HFFc6 (cell line): ENCODE measurements at places on chromosomes 12 and 14. TPM values are rescaled to one million over a fixed set of nuclear protein-coding genes. Genes with fewer than 3 reads are reported as not detected.

The KRT77 gene
- not detected in 3 replicates for total RNA-seq

The CACNA2D4 gene
- 0.26 TPM in 1 of 2 replicates, not detected in the other for total RNA-seq

The PLXNC1 gene
- 0.13 to 0.18 TPM (median 0.18 TPM) in 3 replicates for total RNA-seq

The EIF2S3B gene
- total RNA-seq, result 0.43 to 0.82 TPM (median 0.57 TPM) in 3 replicates

The AKAP5 gene
- total RNA-seq, result 0.97 to 1.4 TPM (median 1.1 TPM) in 3 replicates

The TMPRSS12 gene
- not detected in 3 replicates for total RNA-seq

GRCh38 chr12:6963791-6964413 is 6.6 kb downstream of the PHB2 start:
- H3K4me3 ChIP-seq, result no peak overlapping the region
- no peak overlapping the region for H3K27ac ChIP-seq
- no peak for DNase-seq
- H3K36me3 ChIP-seq, result peaks cover 14% of the 10 kb centered on the region
- H3K27me3 ChIP-seq, result no peaks in the 10 kb centered on the region
- peaks cover 31% of the 10 kb centered on the region for H3K4me1 ChIP-seq

DNA sequence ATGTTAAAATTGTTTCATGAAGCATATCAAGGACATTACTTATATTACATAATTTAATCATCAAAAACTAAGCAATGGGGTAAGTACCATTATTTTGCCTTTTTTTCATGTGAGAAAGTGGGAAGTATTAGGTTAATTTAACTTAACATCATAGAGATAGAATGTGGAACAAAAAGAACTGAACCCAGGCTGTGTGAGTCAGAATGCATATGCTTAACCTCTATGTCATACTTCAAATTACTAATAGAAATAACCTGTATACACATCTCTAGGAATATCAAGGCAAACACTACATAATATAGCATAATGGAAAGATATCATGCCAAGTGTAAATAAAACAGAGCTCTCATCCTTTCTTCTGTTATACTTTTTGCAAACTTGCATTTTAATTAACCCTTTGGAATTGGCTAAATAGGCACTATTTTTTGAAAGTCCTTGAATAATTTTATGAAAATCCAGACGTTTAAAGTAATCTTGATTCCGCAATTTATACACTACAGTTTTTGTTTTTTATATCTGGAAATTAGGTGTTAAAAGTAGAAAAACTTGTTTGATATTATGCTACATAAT is 777.7 kb downstream of the SLC6A15 start:
- H3K4me3 ChIP-seq, result no peak overlapping the region
- no peaks in the 10 kb centered on the region for H3K27me3 ChIP-seq
- H3K27ac ChIP-seq, result no peak overlapping the region
- H3K36me3 ChIP-seq, result no peaks in the 10 kb centered on the region; the same call in 1 of the 2 replicates

- H3K27ac ChIP-seq, result no peak overlapping the region
- no peaks in the 10 kb centered on the region for H3K4me1 ChIP-seq
- H3K4me3 ChIP-seq, result no peak overlapping the region
These were observed 17.7 kb upstream of the NRXN3 start for GRCh38 chr14:78152201-78153063.

DNA sequence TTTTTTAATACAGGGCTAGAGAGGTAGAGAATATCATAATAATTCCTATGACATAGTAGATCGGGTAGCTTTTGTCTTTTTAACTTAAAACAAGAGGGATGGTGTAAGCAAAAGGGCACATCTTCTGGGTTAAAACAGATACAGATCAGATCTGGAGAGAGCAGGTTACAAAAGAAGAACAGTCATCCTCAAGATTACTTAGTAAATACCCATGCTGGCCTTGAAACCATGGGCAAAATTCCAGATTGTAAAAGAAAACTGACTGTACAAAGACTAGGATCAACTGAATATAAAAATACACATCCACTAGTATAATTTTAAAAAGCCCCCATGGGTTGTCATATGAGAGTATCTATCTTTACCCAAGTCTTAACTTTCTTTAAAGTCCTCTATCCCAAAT is 76.7 kb downstream of the MED13L start:
- no peaks in the 10 kb centered on the region for H3K27me3 ChIP-seq
- peak overlapping the region; percentile 36; the same call in 1 of the 2 replicates for H3K4me3 ChIP-seq
- H3K36me3 ChIP-seq, result peaks cover 5% of the 10 kb centered on the region; the same call in 1 of the 2 replicates
- peaks cover 86% of the 10 kb centered on the region for H3K4me1 ChIP-seq

DNA sequence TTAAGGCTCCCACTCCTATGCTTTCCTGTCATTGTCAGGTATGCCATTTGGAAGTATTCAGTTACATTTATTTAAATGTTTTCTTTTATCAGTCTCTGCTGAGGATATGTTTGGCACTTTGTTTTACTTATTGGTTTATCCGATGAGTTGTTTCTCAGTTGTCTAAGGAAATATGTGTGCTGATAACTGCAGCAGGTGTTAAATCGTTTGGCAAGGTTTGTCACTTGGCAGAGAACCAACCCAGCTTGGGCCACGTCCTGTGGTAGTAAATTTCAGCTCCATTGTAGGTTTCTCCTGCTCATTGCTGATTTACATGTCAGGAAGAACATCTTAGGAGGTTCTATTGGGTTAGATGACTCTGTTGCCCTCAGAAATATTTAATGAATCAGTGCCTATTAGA is 22.0 kb upstream of the MGST1 start:
- no peak overlapping the region for H3K4me3 ChIP-seq
- H3K27me3 ChIP-seq, result no peaks in the 10 kb centered on the region; the same call in none of the 2 replicates
- H3K36me3 ChIP-seq, result no peaks in the 10 kb centered on the region
- no peak overlapping the region for H3K27ac ChIP-seq

DNA sequence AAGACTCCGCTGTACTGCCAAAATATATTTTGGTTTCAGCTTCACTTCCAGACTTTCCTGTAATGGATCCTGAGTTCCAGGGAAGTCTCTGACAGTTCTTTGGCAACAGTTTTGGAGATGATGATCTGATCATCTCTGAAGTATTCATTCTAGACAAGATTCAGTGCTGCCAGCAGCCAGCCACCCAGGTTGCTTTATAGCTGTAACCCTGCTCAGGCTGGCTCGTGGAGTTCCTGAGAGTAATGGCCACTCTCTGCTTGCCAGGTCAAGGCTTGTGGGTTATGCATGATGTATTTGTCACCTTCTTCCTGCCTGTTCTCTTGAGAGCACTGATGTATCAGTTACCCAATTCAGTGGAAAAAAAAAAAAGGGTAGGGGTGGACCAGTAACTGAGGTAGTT is 124.3 kb downstream of the PPHLN1 start:
- H3K27ac ChIP-seq, result no peak overlapping the region; the same call in 1 of the 2 replicates
- H3K4me1 ChIP-seq, result peaks cover 7% of the 10 kb centered on the region
- no peak for DNase-seq
- no peak overlapping the region for H3K4me3 ChIP-seq
- peaks cover 6% of the 10 kb centered on the region for H3K27me3 ChIP-seq

DNA sequence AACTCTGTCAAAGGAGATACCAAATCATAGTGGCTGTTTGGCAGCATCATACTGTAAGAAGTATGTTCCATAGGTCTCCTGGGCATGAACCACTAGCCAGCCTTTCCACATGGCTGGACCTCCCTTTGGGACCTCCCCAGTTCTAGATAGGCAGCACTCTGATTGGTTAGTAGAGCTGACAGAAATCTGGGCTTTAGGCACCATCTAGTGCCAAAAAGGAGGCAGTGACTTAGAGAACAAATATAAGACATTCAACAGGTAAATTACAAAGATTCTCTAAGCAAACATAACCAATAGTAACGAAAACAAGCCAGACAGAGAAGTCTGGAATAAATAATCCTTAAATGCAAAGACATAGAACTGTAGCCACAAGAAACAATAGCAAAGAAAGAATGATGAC is 148.0 kb upstream of the PDE3A start:
- H3K4me3 ChIP-seq, result no peak overlapping the region
- H3K27me3 ChIP-seq, result no peaks in the 10 kb centered on the region
- no peak for DNase-seq
- no peaks in the 10 kb centered on the region for H3K36me3 ChIP-seq
- no peaks in the 10 kb centered on the region for H3K4me1 ChIP-seq

DNA sequence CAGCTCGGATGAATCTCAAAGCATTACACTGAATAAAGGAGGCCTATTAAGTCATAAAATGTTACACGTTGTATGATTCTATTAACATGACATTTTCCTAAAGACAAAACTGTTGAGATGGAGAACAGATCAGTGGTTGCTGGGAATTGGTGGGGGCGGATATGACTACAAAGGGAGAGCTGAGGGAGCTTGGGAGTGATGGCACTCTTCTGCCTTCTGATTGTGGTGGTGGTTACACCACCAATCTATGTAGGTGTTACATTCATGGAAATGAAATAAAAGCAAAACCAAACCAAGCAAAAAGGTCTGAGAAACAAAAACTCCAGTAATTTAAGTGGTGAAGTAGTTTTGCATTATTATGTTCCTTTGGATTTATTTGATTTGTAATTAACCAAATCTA is 16.4 kb upstream of the EVL start:
- H3K4me3 ChIP-seq, result no peak overlapping the region
- no peak overlapping the region for H3K27ac ChIP-seq
- H3K27me3 ChIP-seq, result peaks cover 19% of the 10 kb centered on the region
- DNase-seq, result no peak
- H3K36me3 ChIP-seq, result no peaks in the 10 kb centered on the region

- DNase-seq, result no peak
- peaks cover 7% of the 10 kb centered on the region for H3K27me3 ChIP-seq
- 0 out of 2 replicates have a peak, but pooled peaks cover 4% of the 10 kb centered on the region for H3K36me3 ChIP-seq
These were observed 43.1 kb upstream of the DICER1 start for GRCh38 chr14:95200404-95200803.

DNA sequence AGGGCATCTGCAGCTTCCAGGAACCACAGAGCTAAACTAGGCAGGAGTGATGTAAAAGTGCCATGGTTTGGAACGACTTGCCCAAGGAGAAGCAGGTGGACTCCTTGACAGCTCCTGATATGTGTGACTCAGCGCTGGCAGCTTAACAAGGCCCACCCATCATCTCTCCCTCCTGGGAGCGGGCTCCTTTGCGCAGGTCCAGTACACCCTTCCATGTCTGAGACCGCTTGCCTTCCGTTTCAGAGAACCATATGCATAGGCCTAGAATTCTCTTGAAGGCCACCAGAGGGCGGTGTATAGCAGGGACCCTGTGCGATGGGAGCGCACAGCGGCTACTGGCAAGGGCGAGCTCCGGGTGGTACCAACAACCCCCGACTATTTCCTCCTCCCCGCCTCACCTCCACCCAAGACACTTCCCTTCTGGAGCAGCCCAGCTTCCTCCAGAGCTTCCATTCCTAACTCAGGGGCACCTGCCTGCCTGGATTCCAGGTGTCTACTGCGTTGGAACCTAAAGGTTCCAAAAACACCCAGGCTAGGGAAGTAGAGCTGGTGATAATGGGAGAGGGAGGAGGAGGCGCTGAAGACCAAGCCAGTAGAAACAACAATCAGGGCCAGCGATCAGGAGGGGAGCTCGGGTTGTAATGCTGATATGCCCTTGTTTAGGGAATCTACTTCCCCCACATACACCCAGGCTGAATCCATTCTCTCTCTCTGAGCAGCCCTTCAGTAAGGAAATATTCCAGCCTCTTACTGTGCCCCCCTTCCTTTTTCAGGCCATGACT is 6.3 kb downstream of the DHH start:
- DNase-seq, result peak; percentile 81
- no peak overlapping the region for H3K27ac ChIP-seq
- peaks cover 12% of the 10 kb centered on the region; the same call in 1 of the 2 replicates for H3K27me3 ChIP-seq
- H3K36me3 ChIP-seq, result no peaks in the 10 kb centered on the region

DNA sequence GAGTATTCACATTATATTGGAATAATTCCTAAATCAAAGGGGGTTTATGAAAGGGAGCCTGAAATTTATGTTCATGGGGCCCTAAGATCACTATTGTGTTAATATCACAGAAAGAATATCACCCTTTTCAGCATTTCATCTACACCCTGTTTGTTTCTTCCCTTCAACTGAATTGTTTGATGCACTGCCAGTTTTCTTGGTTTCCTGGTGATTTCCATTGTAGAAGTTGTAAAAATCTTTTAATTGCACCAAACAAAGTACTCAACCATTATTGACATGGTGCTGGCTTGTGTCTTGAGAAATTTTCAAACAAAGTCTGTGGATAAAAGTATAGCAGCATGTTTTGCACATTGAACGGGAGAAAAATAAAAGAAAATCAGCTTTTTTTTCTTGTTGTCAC is 154.8 kb upstream of the PRKD1 start:
- no peak for DNase-seq
- H3K27ac ChIP-seq, result no peak overlapping the region
- H3K4me3 ChIP-seq, result no peak overlapping the region
- H3K36me3 ChIP-seq, result no peaks in the 10 kb centered on the region

- no peak overlapping the region for H3K27ac ChIP-seq
- H3K36me3 ChIP-seq, result no peaks in the 10 kb centered on the region
- H3K27me3 ChIP-seq, result peaks cover 1% of the 10 kb centered on the region
- no peak overlapping the region for H3K4me3 ChIP-seq
- no peak for DNase-seq
These were observed 11.5 kb upstream of the ITGA5 start for GRCh38 chr12:54430471-54431069.

DNA sequence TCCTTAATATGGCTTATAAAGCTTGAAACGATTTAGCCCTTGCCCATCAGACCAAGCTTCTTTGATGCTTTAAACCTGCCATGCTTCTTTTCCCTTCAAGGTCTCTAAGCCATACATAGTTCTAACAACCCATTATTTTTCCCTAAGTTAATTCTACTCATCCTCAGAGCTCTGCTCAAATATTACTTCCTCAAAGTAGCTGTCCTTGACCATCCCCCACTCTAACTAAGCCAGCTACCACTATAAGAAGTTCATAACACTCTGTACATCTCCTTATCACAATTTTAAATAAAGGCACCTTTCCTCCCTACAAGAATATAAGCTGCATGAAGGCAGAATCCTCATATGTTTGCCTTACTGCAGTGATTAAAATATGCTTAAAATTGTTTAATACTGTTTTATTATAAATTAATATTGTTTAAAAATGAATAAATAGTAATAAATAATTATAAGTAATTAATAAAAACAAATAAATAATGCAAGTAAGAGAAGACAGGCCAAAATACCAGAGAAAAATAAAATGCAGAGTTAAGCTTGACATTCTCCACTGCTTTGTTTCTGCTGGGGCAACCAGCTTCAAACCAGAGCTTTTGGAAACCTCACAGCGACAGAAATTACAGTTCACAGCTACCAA is 76.8 kb downstream of the NUMB start:
- H3K27ac ChIP-seq, result no peak overlapping the region
- no peak for DNase-seq
- peaks cover 18% of the 10 kb centered on the region for H3K36me3 ChIP-seq
- no peaks in the 10 kb centered on the region for H3K27me3 ChIP-seq

DNA sequence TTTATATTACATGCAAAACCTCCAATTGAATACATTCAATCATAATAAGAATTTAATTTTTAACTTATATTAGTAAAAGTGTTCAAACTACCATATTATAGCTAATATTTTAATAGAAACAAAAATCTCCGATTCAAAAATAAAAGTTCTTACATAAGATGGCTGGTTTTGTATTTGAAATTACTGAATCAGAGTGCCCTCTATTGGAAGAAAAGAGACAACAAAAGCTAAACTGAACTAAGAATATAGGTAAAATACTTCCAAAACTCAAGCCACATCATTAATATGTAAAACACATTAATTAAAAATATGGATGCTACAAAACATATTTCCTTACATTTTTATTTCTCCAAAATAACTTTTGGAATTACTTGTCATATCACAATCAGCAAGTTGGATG is 120.3 kb downstream of the GARIN6 start:
- no peak for DNase-seq
- no peak overlapping the region for H3K4me3 ChIP-seq
- H3K27me3 ChIP-seq, result no peaks in the 10 kb centered on the region
